ENCODE measurements at places on chromosomes 6 and 20.

GRCh38 chr20:58614984-58615760 lies 35.9 kb upstream of the STX16 start:
- DNase-seq = no peak

DNA sequence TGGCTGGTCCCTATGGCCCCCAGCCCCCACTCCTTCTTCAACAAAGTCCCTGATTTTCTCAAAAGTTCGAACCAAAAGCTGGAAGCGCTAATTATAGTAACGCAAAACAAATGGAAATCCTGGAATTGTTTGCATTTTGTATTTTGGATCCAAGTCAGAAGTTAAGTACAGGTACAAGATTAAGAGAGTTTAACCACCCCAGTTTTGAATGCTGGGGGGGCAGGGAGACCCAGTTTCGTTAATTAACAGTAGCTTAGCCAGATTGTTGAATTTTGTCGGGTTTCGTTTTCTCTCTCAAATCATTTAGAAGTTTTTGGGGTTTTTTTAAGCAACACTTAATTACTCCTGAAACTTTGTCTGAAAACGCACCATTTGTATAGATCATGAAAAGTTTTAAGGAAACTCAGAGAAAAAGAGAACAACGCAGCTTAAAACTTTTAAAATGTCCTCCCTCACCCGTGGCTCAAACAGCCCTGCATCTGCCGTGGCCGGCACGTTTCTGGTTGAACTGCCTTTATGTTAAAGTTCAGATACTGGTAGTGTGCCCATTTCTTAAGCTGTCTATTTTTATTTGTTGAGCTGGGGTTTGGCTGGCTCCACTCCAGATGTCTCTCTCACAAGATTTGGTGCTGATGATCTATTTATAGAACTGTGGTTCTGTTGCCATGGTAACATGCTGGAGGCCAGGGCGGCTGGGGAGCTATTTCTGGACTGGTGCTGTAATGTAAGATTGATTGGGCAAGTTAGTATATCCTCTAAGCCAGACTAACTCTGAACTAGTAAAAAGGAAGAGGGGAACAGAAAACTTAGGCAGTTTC lies 55.0 kb downstream of the GNAS start:
- no peak for DNase-seq

DNA sequence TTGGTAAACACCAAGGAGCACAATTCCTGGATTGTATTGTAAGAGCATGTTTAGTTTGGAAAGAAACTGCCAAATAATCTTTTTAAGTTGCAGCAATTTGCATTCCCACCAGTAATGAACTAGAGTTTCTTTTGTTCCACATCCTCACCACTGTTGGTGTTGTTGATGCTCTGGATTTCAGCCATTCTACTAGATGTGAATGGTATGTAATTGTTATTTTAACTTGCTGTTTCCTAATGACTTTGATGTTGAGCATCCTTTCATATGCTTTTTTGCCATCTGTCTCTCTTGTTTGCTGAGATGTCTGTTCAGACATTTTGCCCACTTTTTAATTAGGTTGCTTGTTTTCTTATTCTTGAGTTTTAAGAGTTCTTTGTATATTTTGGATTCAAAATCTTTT lies 1654.1 kb downstream of the GRIK2 start:
- DNase-seq = no peak

GRCh38 chr6:48031711-48032110 lies 79.3 kb downstream of the PTCHD4 start:
- no peak for DNase-seq

GRCh38 chr6:108277295-108277694 lies 16.5 kb upstream of the SNX3 start:
- no peak for DNase-seq

DNA sequence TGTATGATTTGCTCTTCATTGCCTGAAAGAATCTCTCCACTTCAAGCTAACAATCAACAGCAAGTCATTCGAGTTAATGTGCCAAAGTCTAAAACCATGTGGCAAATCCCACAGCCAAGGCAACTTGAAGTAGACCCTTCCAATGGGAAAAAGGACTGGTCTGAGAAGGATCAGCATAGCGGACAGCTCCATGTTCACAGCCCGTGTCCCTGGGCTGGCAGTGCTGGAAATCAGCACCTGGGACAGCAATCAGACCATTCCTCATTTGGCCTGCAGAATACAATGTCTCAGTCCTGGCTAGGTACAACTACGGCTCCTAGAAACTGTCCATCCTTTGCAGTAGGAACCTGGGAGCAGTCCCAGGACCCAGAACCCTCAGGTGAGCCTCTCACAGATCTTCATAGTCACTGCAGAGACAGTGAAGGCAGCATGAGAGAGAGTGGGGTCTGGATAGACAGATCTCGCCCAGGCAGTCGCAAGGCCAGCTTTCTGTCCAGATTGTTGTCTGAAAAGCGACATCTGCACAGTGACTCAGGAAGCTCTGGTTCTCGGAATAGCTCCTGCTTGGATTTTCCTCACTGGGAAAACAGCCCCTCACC lies 1.1 kb downstream of the GJA10 start:
- DNase-seq = peak; percentile 76

- no peak for DNase-seq
Measured at GRCh38 chr20:23959054-23959453, 29.5 kb downstream of the GGTLC1 start.

- DNase-seq = no peak
Measured at GRCh38 chr20:49167811-49168507, 20.2 kb downstream of the STAU1 start.

- DNase-seq = no peak
Measured at GRCh38 chr6:89409461-89410035, 2.5 kb downstream of the RRAGD start.

DNA sequence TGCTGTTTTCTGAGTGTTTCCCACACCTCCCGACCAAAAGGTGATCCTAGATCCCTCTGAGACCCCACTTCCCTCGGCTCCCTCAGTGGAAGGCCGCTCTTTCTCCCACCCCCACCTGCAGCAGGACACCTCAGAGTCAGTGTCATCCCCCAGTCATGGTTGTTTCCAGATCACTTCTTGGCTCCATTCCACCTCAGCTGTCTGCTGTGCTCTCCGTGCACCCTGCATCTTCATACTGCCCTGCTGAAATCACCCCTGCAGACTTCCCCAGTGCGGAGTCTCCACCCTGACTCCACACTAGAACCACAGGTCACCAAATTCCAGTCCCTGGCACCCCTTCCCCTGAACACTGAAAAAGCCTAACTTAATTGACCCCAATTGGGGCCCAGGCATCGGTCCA lies 255.1 kb upstream of the CDYL start:
- no peak for DNase-seq

DNA sequence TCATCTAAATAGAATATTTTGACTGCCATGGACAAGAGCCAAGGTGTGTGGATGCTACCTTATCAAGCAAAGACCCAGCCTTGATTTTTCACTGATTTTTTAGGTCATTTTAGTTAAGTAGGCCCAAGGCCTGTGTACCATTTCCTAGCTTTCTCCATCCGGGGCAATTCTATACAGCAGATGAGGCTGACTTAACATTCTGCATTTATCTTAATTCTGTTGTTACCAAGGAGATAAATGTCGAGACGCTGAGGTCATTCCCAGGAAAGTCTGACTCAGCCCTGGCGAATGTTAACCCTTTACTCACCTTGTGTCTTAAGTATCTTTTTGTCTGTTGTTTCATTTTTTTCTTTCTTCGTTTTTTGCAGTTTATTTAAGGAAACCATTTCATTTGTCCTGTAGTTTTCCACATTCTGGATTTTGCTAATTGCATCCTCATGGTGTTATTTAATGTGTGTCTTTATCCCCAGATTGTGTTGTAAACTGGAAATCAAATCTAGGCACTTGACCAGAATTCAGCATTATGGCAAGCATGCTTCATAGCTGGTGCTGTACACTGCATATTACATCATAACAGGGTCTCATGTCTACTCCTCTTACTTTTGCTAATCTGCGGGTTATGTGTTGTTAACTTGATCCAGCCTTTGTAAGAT lies 277.0 kb downstream of the CDKAL1 start:
- DNase-seq = peak; percentile 80

DNA sequence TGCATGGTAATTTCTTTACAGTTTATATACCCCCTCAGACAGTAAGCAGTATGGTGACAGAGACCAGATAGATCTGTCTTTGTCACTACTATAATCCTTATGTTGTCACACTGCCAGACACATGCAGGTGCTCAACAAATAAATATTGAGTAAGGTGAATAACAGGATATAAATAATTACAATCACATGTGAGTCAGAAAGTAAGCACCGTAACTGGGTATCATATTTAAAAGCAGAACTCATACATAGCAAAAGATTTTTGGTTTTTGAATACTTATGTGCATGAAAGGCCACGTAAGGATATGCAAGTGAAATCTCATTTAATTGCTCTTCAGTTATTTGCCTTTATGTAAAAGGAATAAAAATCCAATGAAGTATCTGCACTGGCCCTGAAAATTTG lies 17.4 kb downstream of the CNBD2 start:
- DNase-seq = no peak

DNA sequence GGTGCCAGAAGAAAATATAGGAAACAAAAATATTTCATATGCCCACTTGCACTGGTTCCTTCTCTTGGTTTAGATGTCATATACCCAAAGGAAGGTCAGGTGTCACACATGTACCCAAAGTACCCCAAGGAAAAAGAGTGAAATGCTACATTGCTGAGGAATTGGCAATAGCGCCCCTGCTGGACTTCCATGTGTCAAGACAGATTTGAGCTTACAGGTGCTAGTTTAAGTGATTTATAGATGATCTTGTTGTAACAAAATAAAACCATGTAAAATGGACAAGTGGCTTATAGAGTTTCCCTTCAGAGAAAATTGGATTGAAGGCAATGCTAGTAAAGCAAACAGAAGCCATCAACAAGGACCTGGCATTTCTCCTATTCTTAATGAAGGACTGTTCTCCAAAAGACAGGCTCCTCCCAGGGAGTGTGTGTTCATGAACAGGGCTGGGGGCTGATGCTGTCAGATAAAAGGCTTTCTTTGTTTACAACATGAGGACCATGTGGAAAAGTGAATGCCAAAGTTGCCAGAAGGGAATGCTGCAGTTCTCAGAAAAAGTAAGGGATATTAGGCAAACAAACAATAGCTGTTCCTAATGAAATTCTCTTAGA lies 64.3 kb upstream of the PAK5 start:
- peak; percentile 60 for DNase-seq

GRCh38 chr20:37566590-37567330 lies 39.1 kb upstream of the BLCAP start:
- DNase-seq = no peak

GRCh38 chr6:125246566-125246965 lies 55.2 kb downstream of the HDDC2 start:
- DNase-seq = no peak

GRCh38 chr6:39818695-39819094 lies 26.5 kb downstream of the DAAM2 start:
- DNase-seq = no peak

GRCh38 chr6:65999288-65999791 lies 292.3 kb upstream of the EYS start:
- no peak for DNase-seq

GRCh38 chr6:5034736-5035135 lies 30.9 kb upstream of the RPP40 start:
- no peak for DNase-seq

DNA sequence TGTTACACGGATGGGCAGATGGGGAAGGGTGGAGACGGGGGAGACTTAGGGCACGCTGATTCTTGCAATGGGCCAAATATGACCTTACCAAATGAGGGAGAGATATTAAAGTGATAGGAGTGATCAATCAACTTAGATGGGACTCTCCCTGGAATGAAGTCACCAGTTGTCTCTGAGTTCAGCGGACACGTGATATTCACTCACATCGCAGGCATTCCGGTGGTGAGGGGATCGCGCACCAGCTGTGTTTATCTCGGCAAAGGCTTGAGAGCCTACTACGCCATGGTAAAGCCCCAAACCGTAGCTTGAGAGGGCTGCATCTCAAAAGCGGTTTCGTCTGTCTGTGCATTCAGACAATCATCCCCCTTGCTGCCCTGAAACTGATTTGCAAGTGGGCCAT lies 5.5 kb downstream of the BMP7 start:
- no peak for DNase-seq

- DNase-seq = no peak
Measured at GRCh38 chr6:82862543-82862942, 203.1 kb downstream of the UBE3D start.

- DNase-seq = no peak
Measured at GRCh38 chr20:50304923-50305635, 114.4 kb downstream of the CEBPB start.

DNA sequence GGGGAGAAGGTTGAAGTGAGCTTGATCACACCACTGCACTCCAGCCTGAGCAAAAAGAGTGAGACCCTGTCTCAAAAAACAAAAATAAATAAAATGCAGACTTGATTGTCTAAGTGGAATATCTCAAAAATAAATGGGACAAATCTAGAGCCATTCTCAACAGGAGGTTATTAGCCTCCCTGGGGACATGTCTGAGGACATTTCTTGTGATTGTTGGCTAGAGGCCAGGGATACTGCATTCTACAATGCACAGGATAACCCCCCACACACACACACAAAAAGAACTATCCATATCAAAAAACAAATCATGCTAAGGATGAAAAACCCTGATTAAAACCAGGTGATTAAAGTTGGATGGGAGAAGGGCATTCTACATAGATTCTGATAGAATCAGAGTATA lies 37.5 kb downstream of the FAM217A start:
- DNase-seq = no peak

DNA sequence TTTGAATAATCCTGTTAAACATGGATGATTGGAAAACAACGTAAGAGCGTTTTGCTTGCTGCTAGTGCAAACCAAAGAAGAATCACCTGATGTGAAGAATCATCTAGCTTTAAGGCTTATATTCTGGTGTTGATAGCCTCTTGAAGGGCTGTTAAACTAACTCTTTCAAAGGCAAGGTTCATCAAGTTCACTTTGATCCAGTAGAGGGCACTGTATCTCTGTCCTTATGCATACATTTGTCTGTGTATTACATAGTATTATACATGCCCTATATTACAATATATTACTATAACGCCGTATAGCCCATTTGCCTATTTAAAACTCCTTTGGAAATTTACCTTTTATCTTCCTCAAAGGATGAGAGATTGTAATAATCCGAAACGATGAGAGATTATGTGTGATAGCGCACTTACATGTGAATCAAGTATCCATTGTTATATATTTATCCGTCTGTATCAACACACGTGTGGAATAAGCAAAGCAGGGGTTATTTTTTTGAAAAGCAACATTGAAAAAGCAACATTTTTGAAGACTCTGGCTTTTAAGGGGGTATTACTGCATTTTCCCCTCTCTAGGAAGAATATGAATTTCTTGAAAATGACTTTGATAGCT lies 50.8 kb upstream of the NRN1 start:
- no peak for DNase-seq

DNA sequence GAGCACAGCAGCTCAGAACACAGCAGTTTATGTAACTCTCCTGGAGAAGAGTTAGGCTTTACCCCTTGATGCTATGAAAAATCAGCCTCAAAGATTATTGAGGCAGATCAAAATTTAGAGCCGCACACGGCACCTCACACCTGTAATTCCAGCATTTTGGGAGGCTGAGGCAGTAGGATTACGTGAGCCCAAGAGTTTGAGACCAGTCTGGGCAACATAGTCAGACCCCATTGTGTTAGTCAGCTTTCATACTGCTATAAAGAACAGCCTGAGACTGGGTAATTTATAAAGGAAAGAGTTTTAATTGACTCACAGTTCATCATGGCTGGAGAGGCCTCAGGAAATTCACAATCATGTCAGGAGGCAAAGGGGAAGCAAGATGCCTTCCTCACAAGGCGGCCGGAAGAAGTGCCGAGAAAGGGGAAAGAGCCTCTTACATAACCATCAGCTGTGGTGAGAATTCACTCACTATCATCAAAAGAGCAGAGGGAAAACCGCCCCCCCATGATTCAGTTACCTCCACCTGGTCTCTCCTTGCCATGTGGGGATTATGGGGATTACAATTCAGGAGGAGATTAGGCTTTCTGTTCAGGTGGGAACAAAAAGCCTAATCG lies 87.7 kb downstream of the SGK1 start:
- no peak for DNase-seq

GRCh38 chr6:115120391-115120790 lies 777.6 kb upstream of the HS3ST5 start:
- DNase-seq = no peak

All from H1 (cell line).